Naive thymus-derived CD8-positive, alpha-beta T cell (primary cell): ENCODE measurements at places on chromosomes 7 and 10. TPM values are rescaled to one million over a fixed set of nuclear protein-coding genes. Genes with fewer than 3 reads are reported as not detected.

GRCh38 chr7:67631476-67631875 is 634.8 kb downstream of the TYW1 start:
- H3K4me1 ChIP-seq, result no peaks in the 10 kb centered on the region
- H3K27me3 ChIP-seq, result no peaks in the 10 kb centered on the region
- DNase-seq, result no peak
- no peak overlapping the region for H3K27ac ChIP-seq
- no peaks in the 10 kb centered on the region for H3K36me3 ChIP-seq

GRCh38 chr7:129784783-129785684 is 167.7 kb downstream of the UBE2H start:
- H3K27ac ChIP-seq, result no peak overlapping the region
- H3K36me3 ChIP-seq, result no peaks in the 10 kb centered on the region
- H3K4me1 ChIP-seq, result peaks cover 41% of the 10 kb centered on the region
- no peak for DNase-seq
- peak overlapping the region; percentile 81 for H3K4me3 ChIP-seq

- no peak overlapping the region for H3K27ac ChIP-seq
- DNase-seq, result no peak
- H3K4me3 ChIP-seq, result no peak overlapping the region
Observed at GRCh38 chr10:29141761-29142160, 147.1 kb upstream of the LYZL1 start.

The HNRNPA2B1 gene
- 555 TPM for total RNA-seq

DNA sequence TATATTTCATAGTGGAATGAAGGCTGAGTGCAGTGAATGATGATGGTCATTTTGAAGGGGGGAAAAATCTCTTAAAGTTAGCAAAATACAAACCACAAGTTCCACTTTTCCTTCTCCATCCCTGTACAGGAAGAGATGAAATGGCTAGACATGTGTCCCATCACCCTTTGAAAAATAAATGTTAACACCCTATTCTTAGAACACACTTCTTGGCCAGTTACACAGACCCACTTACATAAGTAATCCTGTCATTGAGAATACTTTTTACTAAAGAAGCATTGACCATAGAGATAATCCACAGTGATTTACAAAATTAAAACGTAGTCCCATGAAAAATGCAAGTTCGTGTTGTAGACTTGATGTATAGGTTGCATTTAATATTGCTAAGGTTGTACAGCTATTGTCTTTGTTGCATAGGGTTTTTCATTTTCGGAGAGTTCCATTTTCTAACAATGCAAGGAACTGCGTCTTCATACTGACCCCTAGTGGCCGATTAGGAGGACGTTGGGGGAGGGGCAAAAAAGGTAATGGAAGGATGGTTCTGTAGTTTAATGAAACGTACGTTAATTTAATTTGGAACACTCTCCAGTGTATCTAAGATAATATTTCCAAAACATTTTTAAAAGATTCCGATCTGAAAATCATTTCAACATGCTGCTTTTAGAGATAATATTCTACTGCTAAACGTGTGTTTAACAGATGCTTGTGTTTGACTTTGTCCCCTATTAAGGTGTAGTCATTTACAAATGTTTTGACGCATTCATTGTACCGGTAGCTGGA is 60.9 kb downstream of the ARMC3 start:
- peaks cover 3% of the 10 kb centered on the region for H3K27me3 ChIP-seq
- no peak overlapping the region for H3K4me3 ChIP-seq
- no peaks in the 10 kb centered on the region for H3K36me3 ChIP-seq
- DNase-seq, result peak; percentile 82
- peaks cover 9% of the 10 kb centered on the region for H3K4me1 ChIP-seq
- H3K27ac ChIP-seq, result no peak overlapping the region

The PARG gene
- 47.3 TPM for total RNA-seq

The SLC26A3 gene
- not detected for total RNA-seq

GRCh38 chr7:78090616-78091015 is 292.0 kb downstream of the PHTF2 start:
- no peak overlapping the region for H3K27ac ChIP-seq
- peaks cover 12% of the 10 kb centered on the region for H3K27me3 ChIP-seq
- DNase-seq, result no peak
- H3K4me3 ChIP-seq, result no peak overlapping the region
- H3K4me1 ChIP-seq, result no peaks in the 10 kb centered on the region
- no peaks in the 10 kb centered on the region for H3K36me3 ChIP-seq

DNA sequence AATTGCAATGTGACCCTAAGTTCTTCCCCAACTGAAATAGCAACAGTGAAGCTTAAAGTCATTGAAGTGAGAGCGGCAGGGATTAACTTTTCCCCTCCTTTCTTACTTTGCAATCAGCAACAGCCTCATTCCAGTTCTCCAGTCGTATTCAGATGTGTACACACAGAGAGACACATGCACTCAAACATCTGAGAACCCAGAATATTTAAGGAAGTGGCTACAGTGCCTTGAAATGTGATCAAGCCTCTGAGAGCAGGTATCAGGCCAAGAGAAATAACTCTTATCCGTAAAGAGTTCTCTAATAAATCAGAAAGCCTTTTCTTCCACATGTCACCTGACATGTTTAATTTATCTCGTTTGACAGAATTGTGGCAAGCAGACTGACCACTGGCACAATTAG is 388.9 kb upstream of the NPVF start:
- DNase-seq, result no peak
- H3K27me3 ChIP-seq, result no peaks in the 10 kb centered on the region
- peaks cover 83% of the 10 kb centered on the region for H3K4me1 ChIP-seq
- H3K36me3 ChIP-seq, result peaks cover under 1% of the 10 kb centered on the region
- peak overlapping the region; percentile 25 for H3K4me3 ChIP-seq
- peak overlapping the region; percentile 59 for H3K27ac ChIP-seq

The GRID2IP gene
- 2.6 TPM for total RNA-seq
